ENCODE measurements at places on chromosomes 2 and 18. TPM values are rescaled to one million over a fixed set of nuclear protein-coding genes. Genes with fewer than 3 reads are reported as not detected.

AGFG1 gene
- total RNA-seq, result 61.4 TPM

DNA sequence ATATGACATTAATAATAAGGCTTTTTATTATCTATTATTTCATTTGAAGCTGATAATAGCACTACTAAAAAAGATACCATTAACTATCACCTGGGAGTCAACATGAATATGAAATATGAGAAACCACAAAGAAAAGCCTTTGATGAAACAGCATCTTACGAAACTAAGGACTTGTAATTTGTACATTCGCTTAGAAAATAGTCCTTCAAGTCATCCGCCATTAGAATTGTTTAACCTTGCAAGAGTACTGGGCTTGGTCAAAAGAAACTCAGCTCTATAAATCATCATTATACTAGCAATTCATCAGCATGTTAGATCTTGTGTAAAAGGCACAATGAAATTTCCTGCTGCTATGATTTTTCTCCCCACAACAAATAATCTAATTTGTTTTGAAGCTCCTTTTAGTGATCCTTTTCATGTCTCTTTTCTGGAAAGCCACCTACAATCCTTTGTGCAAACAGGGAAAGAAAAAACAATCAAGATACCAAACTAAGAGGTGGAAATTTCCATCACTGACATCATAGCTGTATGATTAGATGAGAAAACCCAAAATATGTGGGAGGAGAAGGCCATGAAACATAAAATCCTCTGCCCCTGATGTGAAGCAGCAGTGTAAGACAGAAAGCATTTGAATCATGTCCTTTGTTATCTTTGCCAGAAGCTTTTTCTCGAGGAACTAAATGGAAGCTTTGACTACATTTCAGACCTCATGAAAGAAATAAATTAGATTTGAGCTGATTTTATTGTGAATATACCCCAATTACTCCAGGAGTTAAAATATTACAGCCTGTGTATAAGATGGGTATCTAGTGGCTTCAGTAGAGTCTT is 31.2 kb downstream of the SCN9A start:
- no peaks in the 10 kb centered on the region for H3K27me3 ChIP-seq
- H3K4me1 ChIP-seq, result no peaks in the 10 kb centered on the region
- no peaks in the 10 kb centered on the region for H3K36me3 ChIP-seq

ALPG gene
- not detected for total RNA-seq

GRCh38 chr18:23743733-23744333 is 54.6 kb downstream of the LAMA3 start:
- DNase-seq, result no peak
- no peak overlapping the region for H3K27ac ChIP-seq
- H3K36me3 ChIP-seq, result no peaks in the 10 kb centered on the region
- no peak overlapping the region for H3K4me3 ChIP-seq
- no peaks in the 10 kb centered on the region for H3K4me1 ChIP-seq
- H3K27me3 ChIP-seq, result peaks cover 3% of the 10 kb centered on the region

PTH2R gene
- 0.22 TPM for total RNA-seq

DNA sequence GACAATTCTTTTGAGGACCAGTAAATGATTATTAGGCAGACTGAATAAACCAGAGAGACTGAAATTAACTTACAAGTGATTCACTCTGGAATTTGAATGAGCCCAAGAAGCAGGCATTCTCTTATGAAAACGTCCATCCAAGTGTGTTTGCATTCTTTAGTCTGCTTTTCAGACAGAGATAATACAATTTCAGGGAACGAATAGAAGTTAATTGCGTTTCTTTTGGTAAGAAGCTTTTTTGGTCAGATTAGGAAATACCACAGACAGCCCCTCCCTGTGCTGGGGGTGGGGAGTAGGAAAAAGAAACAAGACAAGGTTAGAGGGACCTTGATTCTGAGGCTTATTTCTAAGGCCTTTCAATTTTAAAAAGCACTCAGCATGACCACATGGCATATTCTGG is 874.4 kb downstream of the SUCLG1 start:
- no peaks in the 10 kb centered on the region for H3K27me3 ChIP-seq
- no peak overlapping the region for H3K4me3 ChIP-seq
- H3K36me3 ChIP-seq, result no peaks in the 10 kb centered on the region
- H3K27ac ChIP-seq, result no peak overlapping the region

TET3 gene
- total RNA-seq, result 6.0 TPM

DNA sequence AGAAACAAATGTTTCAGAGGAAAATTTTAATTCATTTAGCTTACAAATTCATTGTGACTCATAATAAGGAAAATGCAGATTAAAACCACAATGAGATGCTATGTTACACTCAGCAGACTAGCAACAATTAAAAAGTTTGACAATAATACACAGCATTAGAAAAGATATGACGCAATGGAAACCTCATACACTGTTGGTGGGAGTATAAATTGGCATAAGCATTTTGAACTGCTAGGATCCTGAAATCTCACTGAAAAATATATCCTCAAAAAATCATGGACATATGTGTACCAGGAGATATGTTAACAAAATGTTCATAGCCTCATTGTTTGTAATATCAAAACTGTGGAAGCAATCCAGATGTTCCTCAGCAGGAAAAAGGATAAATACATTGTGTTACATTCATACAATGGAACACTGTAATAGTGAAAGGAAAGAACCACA is 13.7 kb downstream of the CALCRL start:
- H3K4me3 ChIP-seq, result no peak overlapping the region
- DNase-seq, result no peak
- no peaks in the 10 kb centered on the region for H3K36me3 ChIP-seq

DNA sequence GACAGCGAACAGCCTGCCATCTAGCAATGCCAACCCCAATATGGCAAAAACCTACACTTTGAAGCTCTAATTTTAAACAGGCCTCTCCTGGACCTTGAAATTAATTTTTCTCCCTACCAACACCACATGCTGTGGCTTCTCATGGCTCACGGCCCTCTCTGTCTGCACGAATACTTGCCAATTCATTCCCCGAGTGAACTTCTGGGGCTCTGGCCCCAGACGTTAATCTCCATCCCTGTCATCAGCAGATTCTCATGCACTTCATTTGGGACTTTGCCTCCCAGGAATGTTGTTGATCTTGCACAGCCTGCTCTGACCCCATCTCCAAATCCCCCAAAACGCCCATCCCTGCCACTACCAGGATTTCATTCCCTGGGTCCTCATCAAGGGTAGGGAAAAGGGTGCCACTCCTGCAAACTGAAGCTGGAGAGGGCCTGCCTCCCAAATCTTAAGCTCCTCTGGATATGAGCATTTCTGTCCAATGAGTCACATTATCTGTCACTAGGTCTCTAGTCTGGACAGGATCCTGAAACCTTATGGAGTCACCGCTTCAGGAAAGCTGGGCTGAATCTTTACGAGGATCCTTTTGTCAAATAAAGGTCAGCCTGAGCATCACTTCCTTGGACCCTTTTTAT is 10.4 kb downstream of the FIGLA start:
- H3K4me3 ChIP-seq, result no peak overlapping the region
- no peak overlapping the region for H3K27ac ChIP-seq
- peaks cover 12% of the 10 kb centered on the region for H3K27me3 ChIP-seq
- no peak for DNase-seq
- H3K36me3 ChIP-seq, result no peaks in the 10 kb centered on the region
- H3K4me1 ChIP-seq, result no peaks in the 10 kb centered on the region

DPY30 gene
- total RNA-seq, result 95.8 TPM

OTX1 gene
- not detected for total RNA-seq

- H3K4me3 ChIP-seq, result no peak overlapping the region
- no peak for DNase-seq
- H3K27me3 ChIP-seq, result no peaks in the 10 kb centered on the region
- H3K27ac ChIP-seq, result no peak overlapping the region
Measured at GRCh38 chr2:122300758-122301157, 545.3 kb downstream of the TSN start.

DNA sequence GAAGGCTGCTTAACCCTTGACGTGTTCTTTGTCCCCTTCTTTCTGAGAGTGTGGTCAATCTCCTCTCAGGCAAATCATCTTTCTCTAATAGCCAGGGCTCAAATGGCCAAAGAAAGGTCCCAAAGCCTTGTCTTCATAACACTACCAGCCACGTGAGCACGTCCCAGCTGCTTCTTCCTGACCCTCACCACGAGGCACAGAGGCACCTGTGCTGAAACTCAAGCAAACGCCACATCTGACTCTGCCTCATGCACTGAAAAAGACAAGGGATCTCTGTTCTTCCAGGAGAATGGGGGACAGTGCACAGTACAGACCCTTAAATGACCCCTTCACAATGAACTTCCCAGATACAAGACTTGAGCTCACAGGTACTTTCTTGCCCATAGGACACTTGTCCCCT is 31.8 kb downstream of the BCL11A start:
- no peaks in the 10 kb centered on the region for H3K36me3 ChIP-seq
- H3K27me3 ChIP-seq, result no peaks in the 10 kb centered on the region
- no peak overlapping the region for H3K27ac ChIP-seq
- DNase-seq, result no peak
- no peak overlapping the region for H3K4me3 ChIP-seq

GRCh38 chr18:23716516-23716915 is 27.3 kb downstream of the LAMA3 start:
- no peaks in the 10 kb centered on the region for H3K27me3 ChIP-seq
- no peaks in the 10 kb centered on the region for H3K4me1 ChIP-seq
- DNase-seq, result no peak
- H3K27ac ChIP-seq, result no peak overlapping the region
- H3K36me3 ChIP-seq, result no peaks in the 10 kb centered on the region
- no peak overlapping the region for H3K4me3 ChIP-seq

GRCh38 chr2:230327418-230328154 is 593 bp downstream of the SP140L start:
- H3K36me3 ChIP-seq, result no peaks in the 10 kb centered on the region
- H3K4me1 ChIP-seq, result peaks cover 33% of the 10 kb centered on the region
- H3K27ac ChIP-seq, result peak overlapping the region; percentile 92
- H3K27me3 ChIP-seq, result no peaks in the 10 kb centered on the region

GRCh38 chr2:16774980-16775898 is 109.6 kb upstream of the CYRIA start:
- H3K4me3 ChIP-seq, result no peak overlapping the region
- no peak overlapping the region for H3K27ac ChIP-seq
- H3K36me3 ChIP-seq, result no peaks in the 10 kb centered on the region
- no peaks in the 10 kb centered on the region for H3K27me3 ChIP-seq
- H3K4me1 ChIP-seq, result no peaks in the 10 kb centered on the region

DUSP2 gene
- total RNA-seq, result 1.9 TPM

GRCh38 chr2:61924895-61925663 is 19.6 kb downstream of the COMMD1 start:
- no peak overlapping the region for H3K4me3 ChIP-seq
- H3K27ac ChIP-seq, result no peak overlapping the region
- DNase-seq, result no peak
- H3K27me3 ChIP-seq, result no peaks in the 10 kb centered on the region
- H3K4me1 ChIP-seq, result peaks cover 6% of the 10 kb centered on the region

- peaks cover 21% of the 10 kb centered on the region for H3K4me1 ChIP-seq
- peak within 1 kb of the TSS; percentile 96 for H3K27ac ChIP-seq
- H3K27me3 ChIP-seq, result no peaks in the 10 kb centered on the region
- no peaks in the 10 kb centered on the region for H3K36me3 ChIP-seq
- H3K4me3 ChIP-seq, result peak within 1 kb of the TSS; percentile 86
Measured at GRCh38 chr2:208265801-208266552, at the start of gene PIKFYVE. Gene PIKFYVE, plus strand, starts transcription at chr2:208266255. Its CDS starts 5,265 bp downstream, at chr2:208271520.

GRCh38 chr2:234032279-234032856 is 18.1 kb upstream of the SPP2 start:
- no peak overlapping the region for H3K27ac ChIP-seq
- H3K36me3 ChIP-seq, result no peaks in the 10 kb centered on the region
- no peak overlapping the region for H3K4me3 ChIP-seq

DNA sequence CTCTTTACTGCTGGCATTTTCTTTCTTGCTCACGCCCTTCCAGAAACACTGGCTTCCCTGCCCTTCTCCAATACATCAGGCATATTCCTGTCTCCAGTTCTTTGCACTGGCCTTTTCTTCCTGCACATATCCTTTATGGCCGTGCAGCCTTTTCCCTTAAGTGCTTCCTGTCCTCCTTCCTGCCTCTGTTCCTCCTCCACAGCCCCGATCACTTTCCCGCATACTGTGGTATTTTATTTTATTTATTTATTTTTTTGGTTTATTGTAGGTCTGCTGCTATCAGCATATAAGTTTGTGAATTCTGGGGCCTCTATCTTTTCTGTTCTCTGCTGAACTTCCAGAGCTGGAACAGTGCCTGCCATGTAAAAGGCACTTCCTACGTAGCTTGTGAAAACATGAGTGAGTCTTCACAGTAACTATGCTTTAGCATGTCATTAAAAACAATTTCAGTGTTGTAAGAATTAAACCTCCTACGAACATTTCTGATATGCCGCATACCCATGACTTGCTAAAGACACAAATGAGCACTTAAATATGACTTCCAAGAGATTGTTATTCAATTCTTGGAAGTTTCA is 289.1 kb downstream of the TRIB2 start:
- no peaks in the 10 kb centered on the region for H3K27me3 ChIP-seq
- H3K4me1 ChIP-seq, result no peaks in the 10 kb centered on the region
- no peaks in the 10 kb centered on the region for H3K36me3 ChIP-seq
- no peak overlapping the region for H3K4me3 ChIP-seq
- peak overlapping the region; percentile 15 for H3K27ac ChIP-seq

DNA sequence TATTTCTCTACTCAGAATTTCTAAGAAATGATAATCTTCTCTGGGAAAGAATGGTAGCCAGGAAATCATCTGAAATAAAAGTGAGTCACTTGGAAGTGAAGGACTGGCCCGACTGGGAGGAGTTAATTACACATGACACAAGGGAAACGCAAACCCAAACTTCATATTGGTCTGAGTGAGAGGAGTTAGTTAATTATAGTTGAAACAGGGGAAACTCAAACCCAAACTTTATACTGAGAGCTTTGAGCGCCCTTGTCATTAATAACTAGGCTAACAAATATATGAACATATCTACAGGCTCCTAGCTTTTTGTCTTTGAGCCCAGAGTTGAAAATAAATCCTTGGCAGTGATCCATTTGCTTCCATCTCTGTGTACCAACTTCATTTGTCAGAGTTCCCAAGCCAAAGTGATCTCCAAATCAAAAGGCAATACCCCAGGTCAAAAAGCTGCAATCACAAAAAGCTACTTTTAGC is 187.8 kb upstream of the COL3A1 start:
- no peak overlapping the region for H3K4me3 ChIP-seq
- no peaks in the 10 kb centered on the region for H3K27me3 ChIP-seq
- DNase-seq, result no peak
- peak overlapping the region; percentile 75 for H3K27ac ChIP-seq
- peaks cover 17% of the 10 kb centered on the region for H3K4me1 ChIP-seq

GRCh38 chr2:121617042-121617599 is 32.1 kb downstream of the CLASP1 start:
- no peak overlapping the region for H3K27ac ChIP-seq
- DNase-seq, result no peak
- H3K36me3 ChIP-seq, result no peaks in the 10 kb centered on the region
- H3K4me3 ChIP-seq, result no peak overlapping the region
- peaks cover 41% of the 10 kb centered on the region for H3K4me1 ChIP-seq

DNA sequence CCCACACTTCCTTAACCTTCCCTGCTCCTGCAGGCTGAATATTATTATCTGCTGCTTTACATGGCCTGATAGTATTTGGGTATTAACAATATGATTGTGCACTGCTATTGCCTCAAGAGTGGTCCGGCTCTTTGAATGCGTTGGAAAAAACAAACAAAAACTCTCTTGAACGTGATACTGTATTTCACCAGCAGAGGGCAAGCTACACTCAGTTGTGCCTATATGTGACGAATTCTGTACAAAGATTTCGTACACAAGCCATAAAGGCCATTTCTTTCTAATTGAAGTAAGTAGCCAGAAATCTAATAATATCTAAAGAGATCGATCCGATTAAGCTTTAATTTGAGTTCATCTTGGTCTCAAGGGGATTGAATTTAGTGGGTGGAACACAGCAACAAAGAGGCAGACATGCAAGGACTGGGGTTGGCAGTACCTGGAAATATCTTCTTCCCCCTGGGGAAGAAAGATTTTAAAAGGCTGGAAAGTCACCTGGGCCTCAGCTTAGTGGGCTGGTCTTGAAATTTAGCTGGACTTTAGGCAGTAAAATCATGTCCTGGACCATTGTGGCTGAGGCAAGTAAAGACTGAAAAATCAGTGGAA is 49.3 kb upstream of the RAB6D start:
- peaks cover 9% of the 10 kb centered on the region for H3K27me3 ChIP-seq
- H3K4me1 ChIP-seq, result no peaks in the 10 kb centered on the region
- DNase-seq, result peak; percentile 47
- no peak overlapping the region for H3K27ac ChIP-seq
- no peak overlapping the region for H3K4me3 ChIP-seq

MYO5B gene
- 2.1 TPM for total RNA-seq
